ENCODE measurements at places on chromosomes 5 and 9.

- no peak for DNase-seq
Observed at GRCh38 chr5:65809817-65810531, 88.0 kb downstream of the NLN start.

GRCh38 chr5:151327585-151327984 lies 19.8 kb downstream of the SLC36A2 start:
- no peak for DNase-seq

DNA sequence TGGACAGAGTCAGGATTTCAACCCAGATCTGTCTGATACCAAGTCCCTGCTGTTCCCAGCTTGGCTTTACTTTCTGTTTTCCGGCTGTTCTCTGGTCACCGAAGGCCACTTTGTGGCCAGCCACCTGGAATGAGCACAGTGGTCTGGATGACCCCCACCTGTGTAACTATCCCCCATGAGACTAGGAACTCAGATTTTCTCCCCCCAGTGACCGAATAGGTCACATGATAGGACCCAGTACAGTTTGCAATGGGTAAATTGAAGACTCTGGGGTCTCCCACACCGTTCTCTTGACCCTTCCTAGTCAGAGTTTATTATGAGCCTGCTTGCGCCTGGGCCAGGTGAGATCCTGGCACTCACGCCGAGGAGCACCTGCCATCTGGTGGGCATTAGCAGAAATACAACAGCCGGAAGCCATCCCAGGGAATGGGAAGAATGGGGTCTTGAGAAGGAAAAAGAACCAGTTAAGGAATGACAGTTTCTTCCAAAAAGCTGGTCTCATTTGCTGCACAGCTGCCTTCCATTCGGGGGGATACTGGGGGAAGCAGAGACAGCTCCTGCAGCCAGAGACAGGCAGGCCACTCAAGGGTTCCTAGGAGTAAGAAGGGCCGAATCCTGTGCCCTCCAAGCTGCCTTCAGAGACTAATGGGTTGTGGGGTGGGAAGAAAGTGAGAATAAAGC lies 7.1 kb downstream of the PHYHD1 start:
- DNase-seq = peak; percentile 65

GRCh38 chr5:14967166-14967565 lies 95.6 kb upstream of the ANKH start:
- DNase-seq = no peak

DNA sequence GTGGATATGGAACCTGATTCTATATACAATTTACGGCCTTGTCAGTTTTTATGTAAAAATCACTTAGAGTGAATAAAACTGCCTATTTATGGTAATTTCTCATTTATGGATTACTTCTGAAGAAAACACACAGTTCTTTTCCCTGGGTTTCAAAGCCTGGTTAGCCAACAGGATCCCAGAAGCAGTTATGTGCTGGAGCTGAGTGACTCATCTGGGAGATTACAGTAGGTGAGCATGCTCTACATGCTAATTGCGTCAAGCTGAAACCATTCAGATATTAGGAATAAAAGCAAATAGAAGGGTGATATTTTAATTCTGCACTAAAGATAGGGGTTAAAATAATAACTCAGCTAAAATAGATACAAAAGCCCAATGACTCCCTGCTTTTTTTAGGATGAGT lies 47.8 kb downstream of the PDE4D start:
- no peak for DNase-seq

GRCh38 chr9:36063804-36064447 lies 27.2 kb downstream of the RECK start:
- no peak for DNase-seq

- no peak for DNase-seq
Observed at GRCh38 chr5:148864113-148864841, 37.9 kb downstream of the ADRB2 start.

DNA sequence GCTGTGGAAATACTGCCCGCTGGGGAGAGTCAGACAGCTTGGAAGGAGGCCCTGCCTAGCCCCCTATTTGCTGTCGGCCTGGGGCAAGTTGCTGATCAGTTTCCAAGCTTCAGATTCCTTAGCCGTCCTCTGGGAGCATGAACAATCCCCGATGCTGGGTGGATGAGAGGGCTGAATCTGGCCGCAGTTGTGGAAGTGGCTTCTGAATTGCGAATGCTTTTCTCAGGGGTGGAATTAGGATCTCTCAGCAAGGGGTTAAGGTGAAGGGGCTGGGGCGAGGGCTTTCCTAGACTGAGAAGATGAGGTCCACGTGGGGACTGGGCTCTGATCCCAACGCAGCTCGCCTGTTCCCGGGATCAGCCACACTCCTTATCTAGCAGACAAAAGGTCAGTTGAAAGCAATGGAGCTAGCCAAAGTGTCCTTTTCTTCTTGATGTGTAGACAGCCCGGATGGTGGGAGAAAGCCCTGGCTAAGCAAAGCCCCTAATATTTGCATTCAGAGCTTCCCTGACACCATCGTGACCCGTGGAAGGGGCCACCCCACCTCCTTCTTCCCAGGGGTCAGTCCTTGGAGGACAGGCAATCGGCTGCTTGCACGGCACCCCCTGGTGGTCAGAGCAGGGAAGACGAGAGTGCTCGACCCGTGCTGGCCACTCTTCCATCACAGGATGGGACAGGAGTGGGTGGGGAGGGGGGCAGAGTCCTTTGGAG lies 54.9 kb downstream of the COL15A1 start:
- peak; percentile 86 for DNase-seq

- no peak for DNase-seq
Observed at GRCh38 chr5:54180630-54181031, 129.7 kb downstream of the ARL15 start.

DNA sequence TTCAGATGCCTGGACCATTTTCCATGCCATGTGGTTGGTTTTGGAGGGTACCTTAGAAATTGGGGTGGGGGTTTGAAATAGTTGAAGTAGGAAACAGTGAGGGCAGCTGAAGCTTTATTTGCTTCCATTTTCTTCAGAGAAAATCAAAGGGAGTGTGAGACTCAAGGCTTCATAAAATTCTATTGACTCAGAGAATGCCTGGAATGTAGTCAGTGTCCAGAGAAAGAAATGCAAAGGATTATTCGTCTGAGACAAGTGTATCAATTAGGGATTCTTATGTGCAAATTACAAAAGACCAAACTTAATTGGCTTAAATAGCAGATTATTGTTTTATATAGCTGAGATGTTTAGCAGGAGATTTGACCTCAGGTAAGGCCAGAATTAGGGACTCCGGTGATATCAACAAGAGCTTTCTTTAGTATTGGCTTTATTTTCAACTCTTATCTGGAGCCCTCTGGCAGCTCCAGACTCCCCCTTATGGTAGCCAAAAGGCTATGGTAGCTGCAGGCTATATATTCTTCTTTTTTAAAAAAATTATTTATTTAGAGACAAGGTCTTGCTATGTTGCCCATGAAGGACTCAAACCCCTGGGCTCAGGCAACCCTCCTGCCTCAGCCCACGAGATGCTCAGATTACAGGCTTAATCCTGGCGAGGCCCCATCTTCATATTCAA lies 38.9 kb downstream of the PTTG1 start:
- no peak for DNase-seq

DNA sequence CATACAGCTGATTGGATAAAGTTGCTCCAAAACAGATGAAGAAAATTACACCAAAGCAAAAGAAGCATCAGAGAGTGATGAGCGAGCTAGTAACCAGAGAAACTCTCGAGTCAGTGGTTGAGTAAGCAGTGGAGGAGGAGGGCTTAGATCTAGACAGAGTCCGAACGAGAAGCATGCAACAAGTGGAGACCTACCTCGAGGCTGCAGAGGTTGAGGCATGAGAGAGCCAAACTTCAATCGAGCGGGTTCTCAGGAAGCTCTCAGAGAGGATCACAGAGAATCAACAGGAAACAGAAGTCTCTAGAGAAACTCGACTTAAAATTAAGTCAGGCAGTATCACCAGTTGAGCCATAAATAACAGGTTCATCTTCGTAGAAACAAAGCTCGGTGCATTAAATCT lies 6.1 kb downstream of the RUSC2 start:
- DNase-seq = no peak

GRCh38 chr5:27038476-27038875 lies at the start of gene CDH9:
CDH9 (minus strand) TSS chr5:27038586; CDS start chr5:26988333, 50,253 bp downstream.
- DNase-seq = no peak

DNA sequence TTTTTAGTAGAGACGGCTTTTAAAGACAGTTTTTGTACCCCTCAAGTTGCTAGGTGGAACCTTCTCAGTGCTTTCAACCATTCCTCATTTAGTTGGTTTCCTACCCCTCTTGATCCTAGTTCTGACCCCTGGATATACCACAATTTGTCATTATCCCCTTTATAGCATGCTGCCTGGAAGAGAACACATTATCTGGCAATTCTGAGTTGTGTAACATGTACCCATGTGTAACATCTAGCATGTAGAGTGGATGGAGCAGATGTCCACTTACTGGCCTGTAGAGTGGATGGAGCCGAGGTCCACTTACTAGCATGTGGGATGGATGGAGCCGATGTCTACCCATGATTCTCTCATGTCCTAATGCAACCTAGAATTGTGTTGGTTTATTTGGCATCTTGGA lies 7.5 kb downstream of the SLC36A1 start:
- DNase-seq = no peak

- no peak for DNase-seq
Observed at GRCh38 chr9:129103595-129103965, 7.0 kb downstream of the CRAT start.

- DNase-seq = no peak
Observed at GRCh38 chr9:95809686-95810085, 65.8 kb upstream of the ERCC6L2 start.

- DNase-seq = no peak
Observed at GRCh38 chr9:115601434-115601833, 483.5 kb upstream of the TNC start.

GRCh38 chr5:163005949-163006348 lies 431.4 kb upstream of the CCNG1 start:
- no peak for DNase-seq

DNA sequence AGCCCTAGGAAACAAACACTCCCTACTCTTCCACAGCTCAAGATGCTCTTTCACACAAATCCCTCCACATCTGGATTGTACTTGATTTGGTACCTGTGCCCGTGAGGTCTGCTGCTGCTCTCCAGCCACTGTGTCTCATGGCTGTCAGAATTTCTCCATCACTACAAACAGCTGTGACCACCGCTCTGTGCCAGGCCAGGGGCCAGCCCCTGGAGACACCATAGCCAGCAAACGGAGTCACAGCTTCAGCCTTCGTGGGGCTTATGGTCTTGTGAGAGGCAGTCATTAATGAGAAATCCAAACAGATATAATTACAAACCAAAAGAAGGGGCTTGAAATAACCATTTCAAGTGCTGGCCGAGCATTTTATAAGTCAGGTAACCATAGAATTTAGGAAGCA lies 43.6 kb downstream of the ADAM19 start:
- DNase-seq = no peak

DNA sequence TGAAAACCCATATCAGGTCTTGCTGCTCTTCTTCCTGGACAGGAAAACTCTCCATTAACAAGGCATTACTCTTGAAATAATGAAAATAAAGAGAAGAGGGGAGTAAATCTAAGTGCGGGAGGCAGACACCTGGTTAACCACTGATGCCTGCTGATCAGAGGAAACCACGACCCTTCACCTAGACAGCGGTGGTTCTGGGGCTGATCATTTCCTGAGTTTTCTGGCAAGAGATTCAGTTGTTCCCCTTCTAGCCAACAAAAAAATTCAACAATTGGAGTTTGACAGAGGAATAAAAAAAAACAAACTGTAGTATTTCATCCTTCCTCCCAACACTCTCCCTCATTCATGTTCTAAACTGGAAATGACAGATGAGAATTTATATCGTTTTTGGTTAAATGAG lies 3.0 kb downstream of the RLN2 start:
- DNase-seq = no peak

GRCh38 chr9:96121136-96121535 lies 180.8 kb downstream of the HSD17B3 start:
- DNase-seq = no peak

DNA sequence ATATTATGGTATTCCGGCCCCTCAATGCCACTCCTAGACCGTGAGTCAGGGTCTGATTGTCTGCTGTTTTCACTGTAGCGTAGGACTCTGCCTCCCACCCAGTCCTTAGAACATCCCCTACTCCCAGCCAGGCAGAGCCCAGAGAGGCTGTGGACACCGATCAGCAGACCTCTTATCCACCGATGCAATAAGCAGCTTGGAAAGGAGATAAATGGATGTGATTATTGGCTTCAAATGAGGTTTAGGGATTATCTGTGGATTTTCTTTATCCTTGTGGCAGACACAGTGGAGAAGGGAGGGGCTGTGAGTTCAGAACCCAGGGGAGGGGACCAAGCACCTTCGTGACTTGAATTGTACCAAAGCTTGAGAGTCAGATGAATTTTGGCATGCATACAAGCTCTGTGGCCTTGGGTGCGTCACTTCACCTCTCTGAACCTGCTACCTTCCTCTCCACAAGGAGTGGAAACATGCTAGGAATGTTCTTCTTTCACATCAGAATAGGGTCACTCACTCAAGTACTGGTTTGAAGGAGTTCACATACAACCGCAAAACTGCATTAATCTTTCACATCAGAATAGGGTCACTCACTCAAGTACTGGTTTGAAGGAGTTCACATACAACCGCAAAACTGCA lies 83.1 kb upstream of the CPLX2 start:
- no peak for DNase-seq

GRCh38 chr9:24127519-24127918 lies 301.5 kb upstream of the ELAVL2 start:
- no peak for DNase-seq

GRCh38 chr5:66742083-66742895 lies 146.1 kb downstream of the MAST4 start:
- DNase-seq = no peak

GRCh38 chr5:146751781-146752401 lies 126.7 kb downstream of the PPP2R2B start:
- peak; percentile 58 for DNase-seq

DNA sequence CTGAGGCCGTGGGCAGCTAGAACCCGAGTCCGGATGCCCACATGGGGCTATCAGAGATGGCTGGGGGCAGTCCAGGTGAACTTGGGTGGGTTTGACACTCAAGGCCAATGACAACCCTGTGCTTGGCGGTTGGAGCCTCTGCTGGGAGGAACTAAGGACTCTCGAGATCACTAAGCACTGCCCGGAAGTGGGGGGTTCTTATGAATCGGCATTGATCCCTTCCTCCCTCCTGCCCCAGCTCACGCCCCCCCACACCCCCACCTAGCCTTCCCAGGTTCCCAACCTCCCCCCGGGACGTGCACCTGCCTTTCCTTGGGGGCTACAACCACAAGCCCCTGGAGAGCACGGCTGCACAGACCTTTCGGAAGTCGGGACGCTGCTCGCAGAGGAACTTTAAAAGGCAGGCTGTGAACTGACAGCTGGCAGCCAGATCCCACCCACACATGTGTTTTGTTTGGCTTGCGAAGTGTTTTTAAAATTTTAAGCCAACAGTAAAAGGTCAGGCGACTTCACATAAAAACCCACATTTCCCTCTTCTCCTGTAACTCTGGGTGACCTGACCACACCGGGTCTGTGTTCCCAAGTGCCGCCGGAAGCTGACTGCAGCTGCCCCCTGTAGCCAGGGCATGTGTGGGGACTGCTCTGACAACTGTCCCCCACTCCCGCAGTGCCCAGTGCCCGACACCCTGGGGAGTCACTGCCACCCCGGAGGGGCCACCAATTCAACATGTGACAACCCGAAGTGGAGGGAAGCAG lies 5.1 kb upstream of the RALGDS start:
- no peak for DNase-seq

GRCh38 chr5:176837707-176838115 lies 27.4 kb downstream of the UNC5A start:
- peak; percentile 86 for DNase-seq

GRCh38 chr9:69980041-69980440 lies 63.6 kb upstream of the MAMDC2 start:
- DNase-seq = no peak

GRCh38 chr5:37792975-37793631 lies 46.7 kb downstream of the GDNF start:
- no peak for DNase-seq

- DNase-seq = no peak
Observed at GRCh38 chr5:140318792-140319191, 15.9 kb upstream of the PFDN1 start.

GRCh38 chr5:6497262-6497661 lies 48.6 kb downstream of the UBE2QL1 start:
- DNase-seq = no peak
